ENCODE measurements at places on chromosomes 11 and 22. TPM values are rescaled to one million over a fixed set of nuclear protein-coding genes. Genes with fewer than 3 reads are reported as not detected.

DNA sequence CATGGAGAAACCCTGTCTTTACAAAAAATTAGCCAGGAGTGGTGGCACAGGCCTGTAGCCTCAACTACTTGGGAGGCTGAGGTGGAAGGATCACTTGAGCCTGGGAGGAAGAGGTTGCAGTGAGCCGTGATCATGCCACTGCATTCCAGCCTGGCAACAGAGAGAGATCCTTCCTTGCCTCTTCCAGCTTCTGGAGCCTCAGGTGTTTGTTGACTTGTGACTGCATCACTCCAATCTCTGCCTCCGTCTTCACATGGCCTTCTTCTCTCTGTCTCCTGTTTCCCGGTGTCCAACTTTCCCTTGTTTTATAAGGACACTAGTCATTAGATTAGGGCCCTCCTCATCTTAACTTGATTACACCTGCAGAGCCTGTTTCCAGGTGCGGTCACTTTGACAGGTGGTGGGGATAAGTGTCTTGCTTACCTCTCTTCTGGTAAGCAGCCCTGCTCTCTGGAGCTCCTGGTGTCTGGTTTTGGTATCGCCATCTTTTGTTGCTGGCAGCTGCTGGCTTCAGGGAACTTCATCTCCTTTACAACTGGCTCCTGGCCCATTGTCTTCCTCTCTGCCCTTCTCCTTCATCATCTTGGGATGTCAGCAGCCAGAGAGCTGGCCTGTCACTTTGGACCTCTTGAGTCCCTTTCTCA, 8.2 kb upstream of the USP2 start:
- no peak overlapping the region for H3K27ac ChIP-seq
- no peak for DNase-seq
- no peaks in the 10 kb centered on the region for H3K4me1 ChIP-seq
- H3K36me3 ChIP-seq, result no peaks in the 10 kb centered on the region

- H3K27me3 ChIP-seq, result no peaks in the 10 kb centered on the region
- no peak for DNase-seq
- H3K36me3 ChIP-seq, result peaks cover 10% of the 10 kb centered on the region
- no peak overlapping the region for H3K4me3 ChIP-seq
- H3K27ac ChIP-seq, result no peak overlapping the region
These were observed 145.6 kb downstream of the WNT7B start for GRCh38 chr22:45831394-45831793.

- H3K4me1 ChIP-seq, result peaks cover 5% of the 10 kb centered on the region
- H3K4me3 ChIP-seq, result no peak overlapping the region
- DNase-seq, result no peak
- no peaks in the 10 kb centered on the region for H3K27me3 ChIP-seq
- H3K27ac ChIP-seq, result no peak overlapping the region
These were observed 26.3 kb downstream of the C22orf42 start for GRCh38 chr22:32132783-32133182.

GNG3 gene
- not detected for total RNA-seq

LRRC4C gene
- not detected for total RNA-seq

GAL3ST1 gene
- total RNA-seq, result not detected
